Stimulated activated CD8-positive, alpha-beta memory T cell treated with anti-CD3 and anti-CD28 coated beads, Interleukin-2, amount 100 ng/mL, for 1 hour (primary cell): ENCODE measurements at places on chromosomes 6 and 20.

- DNase-seq, result no peak
Observed at GRCh38 chr20:52160621-52161204, 30.9 kb downstream of the ZFP64 start.

DNA sequence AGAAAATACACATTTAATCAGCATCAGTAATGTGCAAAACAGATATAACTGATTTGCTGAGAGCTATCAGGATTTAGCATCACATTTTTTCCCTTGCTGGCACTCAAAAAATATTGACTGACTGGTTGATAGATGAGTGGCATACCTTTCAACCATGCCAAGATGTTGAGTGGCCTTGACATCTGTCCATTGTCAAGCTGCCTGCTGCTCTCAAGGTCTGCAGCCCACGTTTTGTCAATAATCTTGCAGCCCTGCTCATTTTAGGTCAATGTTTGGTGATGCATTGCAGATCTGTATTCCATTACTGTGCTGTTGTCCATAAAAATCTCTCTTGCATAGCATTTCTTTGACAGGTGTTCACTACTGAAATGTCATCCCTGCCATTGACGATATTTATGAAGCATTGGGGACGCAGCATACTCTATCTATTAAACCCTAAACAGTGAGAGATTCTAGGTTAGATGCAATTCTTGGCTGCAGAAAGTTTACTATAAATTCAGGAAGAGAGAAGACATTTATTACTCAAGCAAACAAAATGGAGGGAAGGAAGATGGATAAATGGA, 111.6 kb downstream of the BFSP1 start:
- DNase-seq, result no peak

GRCh38 chr6:168244961-168245551, 74.5 kb downstream of the DACT2 start:
- no peak for DNase-seq

DNA sequence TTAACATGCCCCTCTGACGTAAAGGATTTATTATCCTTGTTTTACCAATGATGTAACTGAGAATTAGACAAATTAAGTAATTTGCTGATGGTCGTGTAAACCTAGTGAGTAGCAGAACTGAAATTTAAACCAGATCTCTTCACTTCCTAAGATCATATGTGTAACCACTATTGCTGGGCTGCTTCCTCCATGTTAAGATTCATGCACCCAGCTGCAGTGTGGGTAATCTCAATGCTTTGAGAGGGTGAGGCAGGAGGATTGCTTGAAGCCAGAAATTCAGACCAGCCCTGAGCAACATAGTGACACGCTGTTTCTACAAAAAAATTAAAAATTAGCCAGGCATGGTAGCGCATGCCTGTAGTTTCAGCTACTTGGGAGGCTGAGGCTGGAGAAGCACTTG, 97.9 kb downstream of the L3MBTL3 start:
- DNase-seq, result no peak

DNA sequence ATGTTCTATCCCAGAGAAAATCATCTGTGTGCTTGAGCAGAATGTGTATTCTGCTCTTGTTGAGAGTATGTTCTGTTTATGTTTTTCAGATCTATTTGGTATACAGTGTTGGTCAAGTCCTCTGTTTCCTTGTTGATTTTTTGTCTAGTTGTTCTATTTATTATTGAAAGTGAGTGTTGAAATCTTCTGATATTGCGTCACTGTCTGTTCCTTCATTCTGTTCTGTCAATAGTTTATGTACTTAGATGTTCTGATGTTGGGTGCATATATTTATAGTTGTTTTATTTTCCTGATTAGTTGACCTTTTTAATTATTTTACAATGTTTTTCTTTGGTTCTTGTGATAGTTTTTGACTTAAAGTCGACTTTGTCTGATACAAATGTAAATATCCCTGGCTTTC, 458.7 kb upstream of the HSF2 start:
- DNase-seq, result no peak

- no peak for DNase-seq
Observed at GRCh38 chr6:75743971-75744370, 5.1 kb upstream of the MYO6 start.

DNA sequence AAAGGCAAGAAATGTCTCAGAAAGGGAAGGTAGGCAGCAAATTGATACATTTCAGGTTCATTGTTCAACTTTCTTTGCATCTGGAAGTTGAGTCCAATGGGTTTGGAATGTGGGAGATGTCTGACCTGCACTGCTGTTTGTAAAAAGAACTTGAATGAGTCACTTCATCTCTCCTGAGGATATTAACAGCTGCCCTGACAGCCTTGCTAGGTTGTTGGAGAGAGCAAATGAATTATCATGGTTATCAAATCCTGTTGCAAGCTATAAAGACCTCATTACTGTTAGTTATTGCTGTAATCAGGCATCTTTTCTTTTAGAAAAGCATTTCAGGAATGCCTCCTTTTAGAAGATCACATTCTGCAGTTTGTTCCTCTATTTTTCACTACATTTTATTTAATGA, 23.0 kb upstream of the FLRT3 start:
- DNase-seq, result no peak

- DNase-seq, result no peak
Observed at GRCh38 chr20:4867051-4867450, 134.3 kb downstream of the SLC23A2 start.

- DNase-seq, result no peak
Observed at GRCh38 chr6:170553534-170554012, 466 bp upstream of the PSMB1 start.

DNA sequence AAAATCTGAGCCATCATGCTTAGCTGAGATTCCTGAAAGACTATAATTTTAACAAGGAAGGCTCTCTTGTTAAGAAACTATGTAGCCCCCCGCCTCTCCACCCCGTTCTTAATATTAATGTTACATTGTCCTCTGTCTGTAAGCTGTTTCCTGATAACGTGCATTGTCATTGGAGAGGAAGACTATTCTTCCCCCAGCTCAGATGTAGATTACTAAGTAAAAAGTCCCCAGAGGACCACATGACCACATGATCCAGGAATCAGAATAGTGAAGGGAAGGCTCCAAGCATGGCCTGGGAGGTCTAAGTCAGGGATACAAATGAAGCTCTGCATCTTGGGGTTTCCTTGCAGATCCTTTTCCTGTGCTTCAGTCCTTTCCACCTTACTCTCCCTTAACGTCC, 106.4 kb downstream of the JARID2 start:
- no peak for DNase-seq

DNA sequence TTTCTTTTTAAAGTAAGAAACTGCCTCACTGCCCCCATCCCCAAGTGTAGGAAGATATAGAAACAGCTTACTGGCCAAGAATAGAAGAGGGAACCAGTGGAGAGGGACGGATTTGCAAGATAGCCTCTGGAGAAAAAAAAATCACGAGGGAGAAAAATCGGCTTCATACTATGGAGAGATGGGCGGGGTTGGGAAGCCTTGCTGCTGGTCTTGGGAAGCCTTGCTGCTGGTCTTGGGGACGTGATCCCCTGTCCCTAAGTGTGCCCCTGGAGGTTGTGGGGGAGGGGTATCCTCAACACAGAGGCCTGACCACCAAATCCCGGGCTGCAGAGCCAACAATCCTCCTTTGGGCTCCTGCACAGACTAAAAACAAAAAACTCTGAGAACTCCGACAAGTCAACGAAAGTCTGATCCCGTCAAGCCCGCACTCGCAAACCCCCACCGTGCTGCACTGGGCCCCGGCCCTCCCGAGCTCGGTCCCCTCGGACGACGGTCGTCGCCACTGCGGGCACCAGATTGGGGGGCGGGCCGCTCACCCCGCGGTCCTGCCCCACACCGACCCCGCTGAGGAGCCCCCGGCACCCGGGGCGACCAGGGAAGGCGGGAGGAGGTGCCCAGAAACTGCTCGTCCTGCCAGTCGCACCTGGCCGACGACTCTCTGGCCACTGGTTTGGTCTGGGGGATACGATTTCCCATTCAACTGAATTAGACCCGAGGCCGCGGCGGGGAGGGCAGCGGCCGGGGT, 750 bp downstream of the MAP7 start:
- DNase-seq, result no peak

DNA sequence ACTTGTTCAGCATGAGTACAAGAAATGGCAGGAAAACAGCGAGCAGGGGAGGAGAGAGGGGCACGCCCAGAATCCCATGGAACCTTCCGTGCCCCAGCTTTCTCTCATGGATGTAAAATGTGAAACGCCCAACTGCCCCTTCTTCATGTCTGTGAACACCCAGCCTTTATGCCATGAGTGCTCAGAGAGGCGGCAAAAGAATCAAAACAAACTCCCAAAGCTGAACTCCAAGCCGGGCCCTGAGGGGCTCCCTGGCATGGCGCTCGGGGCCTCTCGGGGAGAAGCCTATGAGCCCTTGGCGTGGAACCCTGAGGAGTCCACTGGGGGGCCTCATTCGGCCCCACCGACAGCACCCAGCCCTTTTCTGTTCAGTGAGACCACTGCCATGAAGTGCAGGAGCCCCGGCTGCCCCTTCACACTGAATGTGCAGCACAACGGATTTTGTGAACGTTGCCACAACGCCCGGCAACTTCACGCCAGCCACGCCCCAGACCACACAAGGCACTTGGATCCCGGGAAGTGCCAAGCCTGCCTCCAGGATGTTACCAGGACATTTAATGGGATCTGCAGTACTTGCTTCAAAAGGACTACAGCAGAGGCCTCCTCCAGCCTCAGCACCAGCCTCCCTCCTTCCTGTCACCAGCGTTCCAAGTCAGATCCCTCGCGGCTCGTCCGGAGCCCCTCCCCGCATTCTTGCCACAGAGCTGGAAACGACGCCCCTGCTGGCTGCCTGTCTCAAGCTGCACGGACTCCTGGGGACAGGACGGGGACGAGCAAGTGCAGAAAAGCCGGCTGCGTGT, 11.6 kb downstream of the TNFAIP3 start:
- no peak for DNase-seq

DNA sequence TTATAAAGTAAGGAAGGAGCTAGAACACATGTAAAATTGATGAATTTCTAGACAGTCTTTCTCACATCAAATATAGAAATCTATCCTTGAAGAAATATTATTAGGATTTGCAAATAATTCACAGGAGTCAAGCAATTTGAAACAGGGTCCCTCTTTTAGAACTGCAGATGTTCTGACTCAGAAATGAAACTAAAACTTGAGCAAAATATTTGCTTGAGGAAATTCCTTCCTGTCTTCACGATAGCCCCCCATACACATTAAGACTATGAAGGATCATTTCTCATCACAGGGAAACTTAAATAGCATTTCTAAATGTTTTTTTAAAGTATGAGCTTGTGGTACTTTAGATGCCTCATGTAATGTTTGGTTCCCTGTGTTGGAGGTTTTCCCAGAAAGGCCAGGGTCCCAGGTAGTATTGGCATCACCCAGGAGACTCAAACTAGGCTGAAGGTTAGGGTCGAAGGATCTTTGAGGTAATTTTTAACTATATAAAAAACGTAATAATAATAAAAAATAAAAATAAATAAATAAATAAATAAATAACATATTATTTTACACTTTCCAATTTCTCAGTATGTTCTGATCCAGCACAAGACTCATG, 144.0 kb upstream of the TBX18 start:
- no peak for DNase-seq

- no peak for DNase-seq
Observed at GRCh38 chr6:39882531-39882899, 51.7 kb downstream of the MOCS1 start.

DNA sequence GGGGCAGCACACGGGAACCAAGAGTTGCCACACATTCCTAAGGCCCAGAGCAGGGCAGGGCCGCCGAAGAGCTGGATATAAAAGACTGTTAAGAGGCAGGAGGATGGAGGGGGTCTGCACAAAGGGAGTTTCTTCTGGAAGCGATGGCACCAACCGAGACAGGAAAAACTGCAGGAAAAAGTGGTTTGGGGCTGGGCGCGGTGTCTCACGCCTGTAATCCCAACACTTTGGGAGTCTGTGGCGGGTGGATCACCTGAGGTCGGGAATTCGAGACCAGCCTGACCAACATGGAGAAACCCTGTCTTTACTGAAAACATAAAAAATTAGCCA, 41.8 kb downstream of the SSR1 start:
- no peak for DNase-seq

DNA sequence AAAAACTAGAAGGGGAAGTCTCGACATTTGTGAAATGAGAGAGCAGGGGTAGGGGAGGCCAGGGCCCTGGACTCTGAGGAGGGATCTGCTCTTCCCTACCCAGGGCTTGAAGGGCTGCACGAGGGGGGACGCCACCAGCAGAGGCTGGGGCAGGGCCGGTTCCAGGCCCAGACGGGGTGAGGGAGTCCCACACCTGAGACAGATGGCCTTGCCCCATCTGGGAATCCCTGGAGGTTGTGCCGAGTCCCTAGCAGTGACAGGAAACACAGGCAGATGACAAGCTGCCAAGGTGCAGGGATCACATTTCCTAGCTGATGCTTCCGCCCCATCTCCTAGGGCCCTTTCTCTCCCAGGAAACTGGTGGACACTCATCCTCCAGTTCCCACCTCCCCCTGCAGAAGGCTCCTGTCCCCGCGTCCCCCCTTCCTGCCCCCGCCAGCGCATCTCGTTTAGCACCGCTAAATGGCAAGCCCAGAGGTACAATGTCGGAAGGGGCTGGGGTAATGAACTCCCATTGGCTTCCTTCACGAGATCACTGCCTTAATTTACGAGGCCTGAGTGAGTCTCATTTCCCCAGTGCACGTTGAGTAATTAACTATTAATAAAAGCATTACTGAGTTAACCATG, 35.2 kb upstream of the CDH22 start:
- DNase-seq, result no peak

- no peak for DNase-seq
Observed at GRCh38 chr6:21335591-21335990, 258.0 kb upstream of the SOX4 start.

DNA sequence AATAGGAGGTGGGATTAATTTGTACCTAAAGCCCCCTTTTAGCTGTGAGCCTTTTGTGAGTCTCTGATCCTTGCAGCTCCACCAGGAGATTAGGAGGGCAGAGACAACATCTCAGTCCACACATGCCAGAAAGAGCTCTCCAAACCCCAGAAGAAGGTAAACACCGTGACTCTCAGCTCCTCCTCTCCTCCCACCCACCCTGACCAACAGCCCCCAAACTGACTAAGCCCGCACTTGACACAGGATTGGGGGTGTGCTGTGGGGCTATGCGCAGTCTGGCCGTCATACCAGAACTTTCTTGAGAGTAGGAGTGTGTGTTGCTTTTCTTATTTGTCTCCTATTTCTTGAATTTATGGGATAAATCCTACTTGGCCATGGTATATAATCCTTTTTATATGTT, 164.7 kb upstream of the SNX9 start:
- no peak for DNase-seq

GRCh38 chr6:104604685-104605084, 255.0 kb downstream of the HACE1 start:
- DNase-seq, result no peak

- no peak for DNase-seq
Observed at GRCh38 chr6:142242269-142242668, 59.5 kb upstream of the ADGRG6 start.
